Stimulated activated CD8-positive, alpha-beta memory T cell treated with anti-CD3 and anti-CD28 coated beads, Interleukin-7, amount 100 ng/mL, for 1 hour (primary cell): ENCODE measurements at places on chromosomes 5 and 9.

DNA sequence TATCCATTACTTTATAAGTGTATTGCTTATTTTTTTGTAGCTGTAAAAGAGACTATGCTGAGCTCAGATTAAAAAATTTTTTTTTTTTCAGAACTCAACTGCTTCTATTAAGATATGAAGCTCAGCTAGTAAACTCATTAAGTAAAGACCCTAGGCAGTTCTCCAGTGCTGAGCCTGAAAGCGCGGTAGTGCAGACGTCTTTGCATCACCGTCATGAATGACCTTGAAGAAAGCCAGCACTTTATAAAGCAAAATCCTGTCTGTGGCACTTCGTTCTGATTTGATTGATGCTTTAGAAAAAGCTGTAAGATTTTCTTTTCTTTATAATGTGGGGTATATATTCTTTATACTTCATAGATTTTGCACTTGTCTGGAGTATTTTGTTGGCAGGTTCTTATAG, 105.7 kb downstream of the ATG10 start:
- DNase-seq: no peak

DNA sequence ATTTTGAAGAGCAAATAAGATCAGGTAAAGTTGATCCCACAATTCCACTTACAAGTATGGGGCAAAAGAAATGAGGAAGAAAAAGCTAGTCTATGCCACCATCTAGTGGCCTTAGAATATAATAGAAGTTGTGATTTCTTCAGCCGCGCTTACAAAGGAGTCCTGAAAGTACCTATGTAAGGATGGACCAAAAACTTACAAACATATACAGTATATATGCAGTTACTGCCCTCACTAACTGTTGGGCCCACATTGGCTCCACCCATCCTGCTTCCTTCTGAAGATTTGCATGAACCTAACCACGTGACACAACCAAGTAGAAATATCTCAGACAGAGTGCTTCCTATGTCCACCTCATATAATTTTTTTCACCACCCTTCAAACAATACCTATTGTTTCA, 11.7 kb upstream of the OR13D1 start:
- no peak for DNase-seq

- DNase-seq: no peak
Measured at GRCh38 chr5:88515881-88516819, 247.5 kb upstream of the TMEM161B start.

- DNase-seq: no peak
Measured at GRCh38 chr9:26244661-26245451, 566.6 kb upstream of the TUSC1 start.

DNA sequence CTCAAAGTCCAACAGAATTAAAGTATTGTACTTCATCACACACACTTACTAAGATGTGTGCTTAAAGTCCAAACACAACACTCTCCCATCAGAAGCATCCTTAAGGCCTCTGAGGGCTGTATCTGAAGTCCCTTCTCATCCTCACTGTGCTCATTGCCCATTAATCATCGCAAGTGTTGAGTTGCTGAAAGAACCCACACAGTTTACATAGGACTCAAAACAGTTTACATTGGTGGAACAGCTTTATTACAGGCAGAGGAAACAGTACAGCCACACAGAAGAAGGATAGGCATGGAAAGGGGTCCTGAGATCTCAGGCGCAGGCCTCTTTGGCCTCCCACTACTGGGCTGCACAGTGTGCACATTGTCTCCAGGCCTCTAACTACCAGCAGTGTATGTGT, 113.4 kb downstream of the CMYA5 start:
- no peak for DNase-seq

- no peak for DNase-seq
Measured at GRCh38 chr5:126917918-126918614, 112.3 kb downstream of the MARCHF3 start.

DNA sequence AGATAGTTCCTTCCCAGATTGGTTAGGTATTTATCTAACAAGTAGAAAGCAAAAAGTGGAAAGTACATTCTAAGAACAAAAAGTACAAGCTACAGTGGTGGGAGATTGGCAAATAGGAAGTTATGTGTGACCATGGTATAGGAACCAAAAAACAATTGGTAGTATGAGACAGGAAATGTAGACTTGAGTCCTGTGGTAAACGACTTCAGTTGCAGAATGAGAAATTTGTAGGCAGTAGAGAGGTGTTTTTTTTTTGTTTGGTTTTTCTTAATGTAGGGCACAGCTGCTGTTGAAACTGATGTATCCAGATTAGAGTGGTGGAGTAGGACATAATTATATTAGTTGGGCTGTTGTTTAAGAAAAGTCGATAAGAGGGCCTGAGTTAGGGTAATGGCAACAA, 72.0 kb downstream of the CCNH start:
- DNase-seq: no peak

GRCh38 chr9:72863456-72864094, 89.3 kb downstream of the ALDH1A1 start:
- no peak for DNase-seq

DNA sequence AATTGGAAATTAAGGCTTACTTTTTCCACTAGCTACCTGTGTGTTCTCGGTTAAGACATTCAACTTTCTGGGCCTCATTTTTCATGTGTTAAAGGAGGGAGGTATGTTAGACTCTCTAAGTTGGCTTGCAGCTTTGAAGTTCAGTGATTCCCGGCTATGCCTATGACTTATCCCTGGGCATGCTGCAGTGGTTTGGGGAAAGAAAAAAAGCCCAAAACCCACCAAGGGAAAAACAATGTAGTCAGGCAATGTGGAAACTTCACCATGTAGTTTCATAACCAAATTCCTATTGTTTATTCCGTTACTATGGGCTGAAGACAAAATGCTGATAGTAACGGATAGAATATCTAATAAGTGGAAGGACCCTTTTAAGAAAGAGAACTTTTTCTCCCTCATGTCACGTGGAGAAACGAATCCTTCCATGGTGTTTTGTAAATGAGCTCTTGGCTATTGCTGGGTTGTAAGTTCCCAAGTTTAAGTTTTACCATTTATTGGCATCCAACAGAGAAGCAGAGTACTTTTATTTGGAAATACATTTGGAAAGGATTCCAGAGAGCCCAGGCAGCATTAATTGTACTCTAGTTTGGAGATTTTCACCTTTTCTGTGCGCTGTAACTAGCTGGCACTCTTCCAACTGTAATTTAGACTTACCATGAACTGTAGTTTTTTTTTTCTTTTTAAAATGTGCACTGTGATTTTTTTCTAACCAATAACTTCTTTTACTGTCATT, 84.9 kb upstream of the MPDZ start:
- DNase-seq: no peak

DNA sequence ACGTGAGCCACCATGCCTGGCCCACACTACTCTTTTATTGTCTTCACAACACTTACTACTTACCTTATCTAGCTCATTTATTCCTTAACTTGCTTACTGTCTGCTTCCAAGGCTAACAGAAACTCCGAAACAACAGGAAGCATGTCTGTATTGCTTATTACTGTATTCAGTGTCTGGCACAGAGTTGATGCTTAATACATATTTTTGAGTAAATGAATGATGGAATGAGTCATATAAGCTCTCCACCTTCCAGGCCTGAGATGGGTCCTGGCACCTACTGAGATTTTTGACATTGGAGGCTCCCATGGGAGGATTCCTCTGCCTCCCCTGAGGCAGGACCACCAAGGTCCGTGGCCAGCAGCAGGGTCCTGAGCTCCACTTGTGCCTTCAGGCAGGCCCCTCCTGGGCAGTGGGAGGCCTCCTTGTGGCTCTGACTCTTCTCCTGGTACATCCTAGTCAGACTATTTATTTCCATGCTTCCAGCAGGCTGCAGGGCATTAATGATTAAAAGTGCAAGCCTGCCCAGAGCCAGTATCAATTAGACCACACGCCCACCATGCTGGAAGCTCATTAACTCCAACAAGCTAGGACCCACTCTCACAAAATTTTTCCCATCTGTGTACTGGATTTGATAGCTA, 76.5 kb upstream of the CTNNA1 start:
- no peak for DNase-seq
